Dermis blood vessel endothelial cell (primary cell): ENCODE measurements at places on chromosomes 7 and 10. TPM values are rescaled to one million over a fixed set of nuclear protein-coding genes. Genes with fewer than 3 reads are reported as not detected.

CLCN1 gene
- total RNA-seq, result not detected in 2 replicates

LCOR gene
- total RNA-seq, result 14.8 and 23.8 TPM in 2 replicates

CACNB2 gene
- total RNA-seq, result not detected in 2 replicates

SKIDA1 gene
- total RNA-seq, result 1.0 and 2.6 TPM in 2 replicates

IDI2 gene
- total RNA-seq, result not detected in 2 replicates

KMT2E gene
- 155 and 160 TPM in 2 replicates for total RNA-seq

WNT8B gene
- not detected in 2 replicates for total RNA-seq

PTEN gene
- total RNA-seq, result 121 and 122 TPM in 2 replicates

OPN1SW gene
- not detected in 2 replicates for total RNA-seq

PRLHR gene
- total RNA-seq, result not detected in 2 replicates

DNA sequence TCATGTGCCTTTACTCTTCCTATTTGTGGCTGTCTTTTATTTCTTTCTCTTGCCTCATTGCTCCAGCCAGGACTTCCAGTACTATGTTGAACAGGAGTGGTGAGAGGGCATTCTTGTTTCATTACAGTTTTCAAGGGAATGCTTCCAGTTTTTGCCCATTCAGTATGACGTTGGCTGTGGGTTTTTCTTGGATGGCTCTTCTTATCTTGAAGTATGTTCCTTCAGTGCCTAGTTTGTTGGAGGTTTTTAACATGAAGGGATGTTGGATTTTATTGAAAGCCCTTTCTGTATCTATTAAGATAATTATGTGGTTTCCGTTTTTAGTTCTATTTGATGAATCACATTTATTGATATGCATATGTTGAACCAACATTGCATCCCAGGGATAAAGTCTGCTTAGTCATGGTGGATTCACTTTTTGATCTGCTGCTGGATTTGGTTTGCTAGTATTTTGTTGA lies 96.8 kb downstream of the GLCCI1 start:
- no peak for DNase-seq

- DNase-seq, result no peak
Measured at GRCh38 chr7:19405541-19405940, 260.3 kb upstream of the FERD3L start.

DNA sequence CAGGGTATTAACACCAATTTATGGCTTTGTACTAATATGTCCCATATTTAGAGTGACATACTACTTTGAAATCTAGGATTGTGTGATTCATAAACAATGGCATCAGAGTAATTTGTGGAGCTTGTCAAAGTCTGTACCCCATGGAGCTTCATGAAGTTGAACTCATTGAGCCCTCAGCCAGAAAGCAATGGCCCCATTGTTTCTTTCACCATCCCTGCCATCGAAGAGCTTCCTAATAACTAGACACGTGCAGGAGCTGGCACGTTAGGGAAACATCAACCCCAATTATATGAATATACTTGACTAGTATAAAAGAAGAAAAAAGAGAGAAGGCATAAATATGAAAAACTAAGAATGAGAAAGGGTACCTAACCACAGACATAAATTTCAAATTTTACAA lies 206.6 kb downstream of the CXCL12 start:
- no peak for DNase-seq

DNA sequence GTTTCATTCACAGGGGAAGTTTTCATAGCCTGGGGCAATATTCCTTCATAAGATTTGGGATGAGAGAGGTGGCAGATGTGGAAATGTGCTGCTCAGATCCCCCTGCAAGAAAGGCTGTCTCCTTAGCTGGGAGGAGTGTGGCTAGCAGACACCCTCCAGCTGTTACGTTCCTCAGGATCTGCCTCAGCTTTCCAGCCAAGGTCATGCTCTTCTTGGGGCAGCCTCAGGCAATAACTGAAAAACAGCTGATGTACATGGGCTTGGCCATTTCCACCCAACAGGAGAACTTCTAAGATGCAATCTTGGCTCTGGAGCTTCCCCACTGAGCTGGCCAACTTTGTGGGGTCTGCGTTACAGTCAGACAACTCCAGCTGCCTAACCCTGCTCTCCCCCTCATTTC lies 51.3 kb upstream of the SEPTIN7 start:
- no peak for DNase-seq

DNA sequence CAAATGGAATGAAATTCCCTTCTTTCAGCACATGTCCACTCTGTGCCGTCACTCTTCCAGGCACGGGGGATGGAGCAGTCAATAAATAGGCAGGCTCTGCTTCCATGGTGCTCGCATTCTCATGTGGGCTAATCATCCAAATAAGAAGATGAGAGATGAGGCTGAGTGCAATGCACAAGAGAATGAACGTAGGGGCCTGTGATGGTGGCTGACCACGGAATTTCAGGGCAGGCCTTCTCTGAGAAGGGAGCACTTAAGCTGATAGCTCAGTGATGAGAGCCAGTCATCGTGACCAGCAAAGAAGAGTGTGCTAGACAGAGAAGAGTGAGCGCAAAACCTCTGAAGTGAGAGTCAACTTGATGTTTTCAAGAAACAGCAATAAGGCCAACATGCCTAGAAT lies 47.9 kb downstream of the TAF3 start:
- no peak for DNase-seq

DNA sequence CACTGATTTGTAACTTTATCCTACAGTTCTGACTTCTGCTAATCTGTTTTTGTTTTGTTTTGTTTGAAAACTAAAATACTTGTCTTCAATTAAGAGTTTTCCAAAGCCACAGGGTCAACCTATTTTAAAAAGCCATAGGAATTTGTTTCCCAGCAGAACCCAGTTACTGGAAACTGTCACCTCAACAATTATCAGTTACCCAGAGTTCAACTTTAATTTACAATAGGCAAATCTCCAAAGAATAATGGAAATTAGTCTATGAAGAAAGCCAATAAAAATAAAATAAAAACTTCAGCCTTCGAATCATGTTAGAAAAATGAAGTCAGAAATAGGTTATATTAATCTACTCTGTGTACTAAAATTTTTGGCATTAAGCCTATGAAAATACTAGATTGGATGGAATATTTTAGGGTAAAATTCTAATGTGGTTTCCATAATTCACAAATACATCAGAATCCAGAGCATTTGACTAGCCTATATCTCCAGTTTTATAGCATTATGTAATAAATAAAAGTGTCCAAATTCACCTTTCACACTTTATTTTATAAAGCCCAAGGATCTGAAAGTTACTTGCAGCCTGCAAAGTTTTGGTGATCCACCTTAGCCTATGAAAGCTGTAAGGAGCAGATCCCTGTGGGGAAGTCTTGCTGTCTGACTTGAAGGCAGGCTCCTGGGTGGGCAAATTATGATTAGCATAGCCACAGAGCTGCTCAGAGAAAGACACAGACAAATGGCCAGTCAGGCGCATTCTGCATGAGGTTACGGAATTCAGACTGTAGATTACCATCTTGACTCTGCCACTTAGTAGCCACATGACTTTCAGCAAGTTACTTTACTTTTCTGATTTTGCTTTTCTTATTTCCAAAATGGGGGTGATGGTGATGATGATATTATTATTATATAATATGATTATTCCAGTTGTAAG lies 250.0 kb upstream of the HGF start:
- DNase-seq, result no peak

- DNase-seq, result no peak
Measured at GRCh38 chr10:97087296-97087695, 98.5 kb downstream of the SLIT1 start.

GRCh38 chr10:130491011-130491692 lies 355.0 kb downstream of the GLRX3 start:
- no peak for DNase-seq

DNA sequence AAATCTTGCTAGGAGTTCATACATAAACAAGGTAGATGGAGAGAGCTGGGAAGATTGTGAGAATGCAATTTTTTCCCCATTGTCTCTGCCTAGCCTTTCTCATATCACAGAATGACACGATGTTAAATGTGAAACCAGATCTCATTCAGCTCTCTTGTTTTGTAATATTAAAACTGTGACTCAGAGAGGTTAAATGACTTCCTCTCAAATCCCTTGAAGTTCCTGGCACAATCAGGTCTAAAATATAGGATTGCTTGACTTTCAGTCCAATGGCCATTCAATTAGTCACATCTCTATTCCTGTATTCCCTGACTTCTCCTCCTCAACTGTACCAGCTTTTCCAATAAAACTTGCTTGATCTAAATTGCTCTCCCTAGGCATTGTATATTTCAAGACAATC lies 3.1 kb downstream of the ANKRD22 start:
- DNase-seq, result peak; percentile 66

DNA sequence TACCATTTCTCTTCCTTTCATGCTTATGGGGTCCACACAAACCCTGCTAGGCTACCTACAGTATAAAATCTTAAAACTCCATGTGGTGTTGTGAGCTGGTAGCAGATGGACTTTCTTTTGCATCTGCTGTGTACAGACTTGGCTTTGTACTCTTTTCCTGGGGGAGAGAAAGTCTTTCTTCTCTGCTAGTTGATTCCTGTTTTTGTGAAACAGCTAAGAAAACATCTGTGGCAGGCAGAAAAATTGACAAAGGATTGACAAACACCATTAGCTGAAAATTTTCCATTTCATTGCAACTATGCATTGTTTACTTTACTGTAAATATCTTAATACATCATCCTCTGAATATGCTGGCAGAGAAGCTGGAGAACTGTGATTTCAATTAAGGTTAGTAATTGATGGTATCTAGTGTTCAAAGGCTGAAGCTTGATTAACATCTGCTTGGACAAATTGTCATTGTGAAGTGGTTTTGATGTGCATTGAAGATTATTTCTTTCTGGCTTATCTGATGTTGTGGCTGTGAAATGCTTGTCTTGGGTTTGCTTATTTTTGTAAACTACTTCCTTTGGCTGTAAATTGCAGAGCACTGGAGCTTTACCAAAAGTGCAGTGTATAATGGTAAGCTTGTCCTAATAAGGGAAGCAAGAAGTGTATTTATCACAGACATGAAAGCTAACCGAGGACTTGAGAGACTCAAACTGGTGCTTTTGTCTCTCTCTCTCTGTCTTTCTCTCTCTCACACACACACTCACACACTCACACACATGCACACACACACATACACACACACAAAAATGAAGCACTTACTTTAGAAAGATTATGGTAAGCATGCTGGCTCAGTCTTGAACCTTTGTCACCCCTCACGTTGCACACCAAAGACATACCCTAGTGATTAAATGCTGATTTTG lies at the start of gene FOXP2:
Gene FOXP2 (plus strand): TSS at position 660 of the 908 bp plus-strand sequence. CDS start 11,697 bp downstream, outside the sequence.
- DNase-seq, result peak; percentile 23

DNA sequence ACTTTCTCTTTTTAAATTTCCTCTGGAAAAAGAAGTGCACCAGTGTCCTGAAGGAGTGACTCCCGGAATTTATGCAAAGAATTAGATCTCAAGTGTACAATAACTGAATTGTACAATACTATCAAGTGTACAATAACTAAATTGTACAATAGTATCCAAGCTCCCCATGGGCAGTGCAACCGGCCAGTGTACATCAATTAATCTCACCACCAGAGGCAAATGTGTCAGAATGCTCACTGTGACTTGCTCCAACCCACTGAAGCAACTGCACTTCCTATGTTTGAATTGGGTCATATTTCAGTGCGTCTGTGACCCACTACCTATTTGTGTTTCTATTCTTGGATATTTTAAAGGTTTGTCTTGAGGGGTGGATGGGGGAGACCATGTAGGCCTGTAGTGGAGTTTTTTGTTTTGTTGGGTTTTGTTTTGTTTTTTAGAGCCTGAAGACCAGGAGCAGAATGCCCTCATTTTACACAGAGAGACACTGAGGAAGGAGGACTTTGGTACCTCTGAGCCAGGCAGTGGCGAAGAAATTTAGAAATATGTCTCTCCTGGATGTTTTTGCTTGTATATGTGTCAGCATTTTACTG lies 78.5 kb upstream of the CTTNBP2 start:
- DNase-seq, result no peak

GRCh38 chr7:116886543-116887156 lies 24.3 kb downstream of the CAPZA2 start:
- DNase-seq, result no peak

DNA sequence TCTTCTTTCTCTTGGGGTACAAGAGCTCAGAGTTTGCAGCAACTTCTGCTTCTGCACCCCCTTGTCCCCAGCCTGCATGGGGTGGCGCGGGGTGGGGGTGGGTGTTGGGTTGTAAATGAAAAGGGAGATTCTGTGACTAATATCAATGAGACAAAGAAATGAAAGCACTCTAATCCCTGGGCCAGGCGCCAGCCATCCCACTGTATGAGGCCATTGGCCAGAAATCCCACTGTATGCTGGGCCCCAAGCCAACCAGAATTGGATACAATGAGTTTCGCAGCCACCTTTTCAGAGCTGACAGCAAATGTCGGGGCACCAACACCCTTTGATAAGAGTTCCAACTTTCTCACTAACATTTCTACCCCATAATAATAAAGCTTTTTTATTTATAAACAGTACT lies 10.9 kb upstream of the PTN start:
- no peak for DNase-seq

GRCh38 chr10:71621231-71622153 lies 98.1 kb downstream of the C10orf105 start:
- no peak for DNase-seq

DNA sequence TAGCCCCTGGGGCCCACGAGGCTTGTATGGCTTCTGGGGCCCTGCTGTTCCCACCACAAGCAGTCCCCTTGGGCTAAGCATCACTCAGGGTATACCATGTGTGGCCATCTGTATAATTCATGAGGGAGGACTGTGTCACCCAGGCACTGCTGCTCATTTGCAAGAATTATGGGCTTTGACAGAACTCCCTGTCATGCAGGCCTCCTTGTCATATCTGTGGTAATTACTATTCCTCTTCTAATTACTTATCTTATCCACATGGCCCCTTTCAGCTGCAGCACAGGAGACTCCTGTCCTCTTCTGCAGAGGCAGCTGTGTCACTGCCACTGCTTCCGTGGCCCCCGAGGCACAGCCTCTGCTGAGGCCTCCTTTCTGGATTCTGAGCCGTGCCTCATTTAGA lies 46.3 kb downstream of the LRMDA start:
- DNase-seq, result no peak

- DNase-seq, result no peak
Measured at GRCh38 chr7:27254625-27255024, 12.0 kb downstream of the EVX1 start.

- DNase-seq, result no peak
Measured at GRCh38 chr7:134073276-134073675, 53.9 kb upstream of the LRGUK start.

DNA sequence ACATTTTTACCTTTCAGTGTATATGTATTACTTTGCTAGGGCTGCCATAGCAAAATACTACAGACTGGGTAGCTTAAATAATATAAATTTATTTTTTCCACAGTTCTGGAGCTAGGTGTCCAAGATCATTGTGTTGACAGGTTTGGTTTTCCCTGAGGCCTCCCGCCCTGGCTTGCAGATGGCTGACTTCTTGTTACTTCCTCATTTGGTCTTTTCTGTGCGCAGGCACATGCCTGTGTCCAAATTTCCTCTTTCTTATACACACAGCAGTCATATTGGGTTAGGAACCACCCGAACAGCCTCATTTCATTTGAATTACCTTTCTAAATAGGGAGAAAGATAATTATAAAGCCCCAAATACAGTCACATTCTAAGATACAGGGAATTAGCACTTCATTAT lies 521.6 kb upstream of the SORCS1 start:
- DNase-seq, result no peak
